Transverse colon (tissue), 4 donors: ENCODE measurements at places on chromosomes 13 and 19.

GRCh38 chr13:31424130-31424729 lies 224.5 kb downstream of the B3GLCT start:
- H3K4me1 ChIP-seq = peaks cover 3% of the 10 kb centered on the region
- peak; percentile 78 for DNase-seq
- no peaks in the 10 kb centered on the region for H3K36me3 ChIP-seq
- no peaks in the 10 kb centered on the region for H3K27me3 ChIP-seq

DNA sequence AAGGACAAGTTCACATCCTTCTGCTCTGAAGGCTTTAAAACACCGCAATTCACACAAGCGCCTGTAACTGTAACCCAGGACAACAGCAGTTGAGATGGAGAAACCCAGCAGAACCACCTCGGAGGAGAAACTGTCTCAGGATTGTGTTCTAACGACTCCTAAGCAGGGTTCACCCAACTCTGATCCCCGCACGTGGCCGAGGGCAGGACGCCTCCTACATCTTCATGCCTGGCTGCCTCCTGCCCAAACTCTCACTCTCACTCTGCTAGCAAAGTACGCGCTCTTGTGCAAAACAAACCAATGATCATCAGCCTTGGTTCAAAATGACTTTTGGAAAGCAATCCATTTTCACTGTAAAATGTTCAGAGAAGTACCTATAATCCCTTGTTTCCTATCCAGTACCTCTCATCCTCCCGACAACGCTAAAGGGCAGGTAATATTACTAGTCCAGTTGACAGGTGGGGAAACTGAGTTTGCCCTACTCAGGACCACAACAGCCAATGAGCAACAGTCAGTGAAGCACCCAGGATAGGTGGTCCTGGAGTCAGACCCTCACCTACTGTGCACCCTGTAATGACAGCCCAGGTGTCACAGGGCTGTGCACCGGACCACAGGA lies 25.6 kb downstream of the EPS15L1 start:
- H3K27ac ChIP-seq = no peak overlapping the region
- peaks cover 31% of the 10 kb centered on the region for H3K4me1 ChIP-seq
- H3K4me3 ChIP-seq = no peak overlapping the region
- H3K27me3 ChIP-seq = no peaks in the 10 kb centered on the region
- no peaks in the 10 kb centered on the region for H3K36me3 ChIP-seq
- DNase-seq = no peak

DNA sequence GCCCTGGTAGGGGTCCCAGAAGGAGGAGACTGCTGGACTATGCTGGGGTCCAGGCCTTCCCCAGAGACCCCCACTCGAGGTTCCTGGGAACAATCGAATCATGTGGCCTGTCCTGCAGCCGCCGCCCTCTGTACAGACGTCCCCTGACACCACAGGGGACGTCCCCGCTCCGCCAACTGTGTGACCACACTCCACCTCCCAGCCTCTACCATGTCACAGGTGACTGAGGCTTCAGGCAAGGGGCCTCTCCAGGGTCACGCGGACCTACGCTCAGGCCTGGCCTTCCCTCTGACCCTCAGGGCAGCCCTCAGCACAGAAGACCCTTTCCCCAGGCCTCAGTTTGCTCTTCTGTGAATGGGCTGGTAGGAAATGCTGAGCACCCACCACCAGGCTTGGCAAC lies 13.1 kb upstream of the TMEM161A start:
- no peak overlapping the region for H3K4me3 ChIP-seq
- no peaks in the 10 kb centered on the region for H3K36me3 ChIP-seq
- no peak overlapping the region for H3K27ac ChIP-seq
- H3K27me3 ChIP-seq = no peaks in the 10 kb centered on the region

- no peak overlapping the region for H3K4me3 ChIP-seq
- H3K27ac ChIP-seq = no peak overlapping the region
- no peaks in the 10 kb centered on the region for H3K27me3 ChIP-seq
Observed at GRCh38 chr19:39052243-39052746, 19.9 kb upstream of the FBXO27 start.

DNA sequence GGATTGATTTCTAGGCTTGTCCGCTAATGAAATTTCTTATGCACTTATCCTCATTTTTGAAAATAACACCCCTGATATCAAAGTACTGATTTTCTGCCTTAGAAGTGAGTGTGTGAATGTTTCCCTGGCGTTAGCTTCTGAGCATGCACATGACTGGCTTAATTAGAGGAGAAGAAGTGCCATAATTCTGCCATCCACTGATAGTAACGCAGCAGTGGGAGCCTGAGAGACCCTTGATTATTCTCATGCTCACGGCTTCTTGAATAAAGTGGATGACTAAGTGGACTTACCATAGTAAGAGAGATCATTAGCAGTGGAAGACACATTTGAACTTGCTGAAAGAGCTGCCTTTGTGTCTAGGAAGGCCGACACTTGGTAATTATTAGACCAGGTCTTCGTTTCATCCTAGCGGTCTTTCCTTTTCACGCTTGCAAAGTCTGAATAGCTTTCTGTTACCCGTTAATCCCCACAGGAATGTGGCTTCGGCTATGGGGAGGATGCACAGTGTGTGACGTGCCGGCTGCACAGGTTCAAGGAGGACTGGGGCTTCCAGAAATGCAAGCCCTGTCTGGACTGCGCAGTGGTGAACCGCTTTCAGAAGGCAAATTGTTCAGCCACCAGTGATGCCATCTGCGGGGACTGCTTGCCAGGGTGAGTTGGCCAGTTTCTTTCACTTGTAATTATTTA lies 45.3 kb downstream of the TNFRSF19 start:
- DNase-seq = no peak
- no peaks in the 10 kb centered on the region for H3K36me3 ChIP-seq
- H3K27ac ChIP-seq = no peak overlapping the region
- H3K4me1 ChIP-seq = no peaks in the 10 kb centered on the region
- H3K27me3 ChIP-seq = no peaks in the 10 kb centered on the region
- H3K4me3 ChIP-seq = no peak overlapping the region

- DNase-seq = no peak
- H3K4me1 ChIP-seq = peaks cover 51% of the 10 kb centered on the region
- no peaks in the 10 kb centered on the region for H3K27me3 ChIP-seq
- no peaks in the 10 kb centered on the region for H3K36me3 ChIP-seq
- H3K27ac ChIP-seq = peak overlapping the region; percentile 77
- no peak overlapping the region for H3K4me3 ChIP-seq
Observed at GRCh38 chr13:114119196-114119595, 13.2 kb downstream of the RASA3 start.

DNA sequence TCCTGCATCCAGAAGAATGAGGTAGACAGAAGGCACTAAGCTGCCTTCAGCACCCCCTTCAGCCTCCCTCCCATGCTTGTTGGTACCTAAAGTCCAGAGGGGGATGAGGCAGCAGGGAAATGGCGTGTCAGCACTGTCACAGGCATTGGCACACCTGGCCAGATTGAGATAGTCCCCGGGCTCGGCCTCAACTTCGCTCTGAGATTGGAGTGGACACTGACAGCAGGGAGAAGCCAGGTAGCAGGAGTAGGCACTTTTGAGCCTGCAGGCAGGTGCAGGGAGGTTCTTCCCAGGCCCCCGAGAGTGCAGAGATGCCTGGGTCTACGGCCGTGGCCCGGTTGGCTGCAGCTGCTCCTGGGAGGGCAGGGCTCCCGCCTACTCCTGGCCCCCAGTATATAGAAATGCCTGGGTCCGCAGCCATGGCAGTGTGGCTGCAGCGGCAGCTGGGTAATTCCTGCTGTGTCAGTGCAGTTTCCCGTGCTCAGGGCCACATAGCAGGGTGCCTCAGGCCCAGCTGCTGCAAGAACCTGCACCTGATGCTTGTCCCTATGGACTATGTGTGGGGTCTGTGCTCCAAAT lies 160.3 kb downstream of the SLITRK6 start:
- no peak overlapping the region for H3K27ac ChIP-seq
- no peak for DNase-seq
- H3K4me1 ChIP-seq = no peaks in the 10 kb centered on the region
- no peaks in the 10 kb centered on the region for H3K27me3 ChIP-seq
- no peak overlapping the region for H3K4me3 ChIP-seq

DNA sequence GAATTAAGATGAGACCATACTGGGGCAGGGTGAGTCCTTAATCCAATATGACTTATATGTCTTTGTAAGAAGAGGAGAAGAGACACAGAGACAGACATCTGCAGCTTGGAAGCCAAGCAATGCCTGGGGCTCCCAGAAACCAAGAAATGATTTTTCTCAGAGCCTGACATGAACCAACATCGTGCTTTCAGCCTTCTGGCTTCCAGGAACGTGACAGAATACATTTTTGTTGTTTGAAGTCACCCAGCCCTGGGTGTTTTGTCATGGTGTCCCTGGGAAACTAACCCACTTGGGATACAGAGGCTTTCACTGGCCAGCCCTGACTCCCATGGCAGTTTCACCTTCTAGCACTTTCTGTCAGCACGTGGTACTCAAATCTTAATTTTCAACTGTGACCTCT lies 95.3 kb upstream of the SLC10A2 start:
- no peak overlapping the region for H3K4me3 ChIP-seq
- H3K36me3 ChIP-seq = no peaks in the 10 kb centered on the region
- DNase-seq = no peak
- no peaks in the 10 kb centered on the region for H3K27me3 ChIP-seq

DNA sequence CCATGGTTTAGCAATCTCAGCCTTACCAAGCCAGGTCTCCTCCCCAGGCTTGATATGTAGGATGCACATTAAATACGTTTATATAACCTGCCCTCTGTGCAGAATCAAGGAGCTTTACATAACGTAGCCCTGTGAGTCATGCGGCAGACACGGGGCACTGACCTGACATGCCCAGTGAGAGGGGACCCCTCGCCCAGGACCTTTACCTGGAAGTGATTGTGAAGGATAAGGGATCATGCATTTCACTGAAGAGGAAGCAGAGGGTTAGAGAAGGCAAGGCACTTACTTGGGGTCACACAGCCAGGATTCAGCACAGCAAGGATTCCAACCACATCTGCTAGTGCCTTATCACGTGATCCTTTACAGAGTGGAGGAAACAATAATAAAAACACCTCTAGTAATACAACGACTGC lies 18.9 kb upstream of the FOSB start:
- DNase-seq = peak; percentile 57
- H3K27me3 ChIP-seq = no peaks in the 10 kb centered on the region
- no peak overlapping the region for H3K4me3 ChIP-seq
- no peaks in the 10 kb centered on the region for H3K36me3 ChIP-seq

DNA sequence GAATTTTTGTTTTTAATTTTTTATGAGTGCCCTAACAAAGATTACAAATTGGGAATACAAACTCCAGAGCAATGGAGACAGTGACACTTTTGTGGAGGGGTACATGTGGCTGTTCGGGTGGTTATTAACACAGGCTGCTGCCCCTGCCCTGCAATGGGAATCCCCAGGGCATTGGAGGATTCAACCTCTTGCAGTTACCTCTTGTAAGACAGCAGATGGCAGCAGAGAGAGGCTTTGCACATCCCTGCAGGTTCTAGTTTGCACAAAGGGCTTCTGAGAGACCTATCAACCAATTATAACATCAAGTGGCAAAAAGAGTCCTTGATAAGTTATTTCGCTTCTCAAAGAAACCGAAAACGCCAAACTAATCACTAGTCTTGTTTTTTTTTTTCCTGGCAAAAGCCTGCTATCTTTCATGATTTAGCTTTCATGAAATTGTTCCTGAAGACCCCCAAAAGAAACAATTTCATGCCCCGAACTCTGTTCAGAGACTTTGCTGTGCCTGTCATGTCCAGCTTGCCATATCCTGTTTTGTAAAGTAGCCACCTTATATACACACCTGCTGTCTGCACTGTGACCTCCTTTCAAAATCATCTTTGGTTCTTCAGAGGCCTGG lies 10.4 kb downstream of the GJB2 start:
- DNase-seq = no peak
- no peaks in the 10 kb centered on the region for H3K4me1 ChIP-seq
- no peaks in the 10 kb centered on the region for H3K36me3 ChIP-seq
- H3K27ac ChIP-seq = no peak overlapping the region
- no peak overlapping the region for H3K4me3 ChIP-seq

DNA sequence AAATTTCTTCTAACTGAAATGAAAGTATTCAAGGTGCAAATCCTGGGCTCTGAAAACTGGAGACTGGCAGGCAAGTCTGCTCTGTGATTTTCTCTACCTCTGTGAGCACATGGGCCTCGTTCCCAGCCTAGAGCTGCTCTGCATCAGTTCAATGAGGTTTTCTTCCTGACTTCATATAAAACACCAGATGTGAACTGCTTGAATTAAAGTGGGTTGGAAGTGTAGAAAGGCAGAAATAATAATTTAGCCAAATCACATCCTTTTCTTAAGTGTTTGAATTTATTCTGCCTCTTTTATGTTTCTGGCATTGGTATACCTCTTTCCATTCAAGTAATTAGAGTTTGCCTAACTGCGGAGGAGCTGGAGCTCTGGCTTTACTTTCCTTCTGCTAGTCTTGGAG lies 540.8 kb downstream of the OLFM4 start:
- no peak overlapping the region for H3K4me3 ChIP-seq
- no peaks in the 10 kb centered on the region for H3K36me3 ChIP-seq
- H3K27ac ChIP-seq = no peak overlapping the region
- DNase-seq = no peak

DNA sequence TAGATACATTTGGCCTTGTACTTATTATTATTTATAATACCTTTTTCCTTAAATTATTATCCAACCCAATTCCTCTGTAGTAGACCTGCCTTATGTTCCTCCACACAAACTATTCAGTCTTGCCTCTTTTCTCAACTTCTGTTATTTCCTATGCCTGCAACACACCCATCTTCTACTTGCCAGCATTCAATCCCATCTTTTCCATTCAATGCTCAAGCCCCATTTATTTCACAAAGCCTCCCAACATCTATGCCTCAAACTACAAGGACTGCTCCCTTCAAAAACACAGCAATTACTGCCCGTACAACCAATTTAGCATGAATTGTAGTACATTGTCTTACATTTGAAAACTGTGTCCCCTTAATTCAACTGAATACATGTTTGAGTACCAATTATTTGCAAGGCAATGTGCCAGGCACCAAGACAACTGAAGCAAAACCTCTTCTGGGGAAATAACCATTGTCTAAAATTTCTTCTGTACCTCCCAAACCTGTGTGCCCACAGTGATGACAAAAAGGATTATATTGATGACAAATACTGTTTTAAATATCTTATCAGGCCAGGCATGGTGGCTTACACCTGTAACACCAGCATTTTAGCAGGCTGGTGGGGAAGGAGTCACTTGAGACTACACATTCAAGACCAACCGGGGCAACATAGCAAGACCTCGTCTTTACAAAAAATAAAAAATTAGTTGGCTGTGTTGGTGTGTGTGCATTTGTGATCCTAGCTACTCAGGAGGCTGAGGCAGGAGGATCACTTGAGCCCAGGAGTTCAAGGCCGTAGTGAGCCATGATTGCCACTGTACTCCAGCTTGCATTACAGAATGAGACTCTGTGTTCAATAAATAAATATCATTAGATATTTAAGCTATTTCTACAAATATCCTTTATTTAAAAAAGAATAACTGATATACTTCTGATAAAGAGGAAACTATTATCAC lies 35.1 kb downstream of the ELF1 start:
- H3K4me3 ChIP-seq = no peak overlapping the region
- H3K27me3 ChIP-seq = no peaks in the 10 kb centered on the region

DNA sequence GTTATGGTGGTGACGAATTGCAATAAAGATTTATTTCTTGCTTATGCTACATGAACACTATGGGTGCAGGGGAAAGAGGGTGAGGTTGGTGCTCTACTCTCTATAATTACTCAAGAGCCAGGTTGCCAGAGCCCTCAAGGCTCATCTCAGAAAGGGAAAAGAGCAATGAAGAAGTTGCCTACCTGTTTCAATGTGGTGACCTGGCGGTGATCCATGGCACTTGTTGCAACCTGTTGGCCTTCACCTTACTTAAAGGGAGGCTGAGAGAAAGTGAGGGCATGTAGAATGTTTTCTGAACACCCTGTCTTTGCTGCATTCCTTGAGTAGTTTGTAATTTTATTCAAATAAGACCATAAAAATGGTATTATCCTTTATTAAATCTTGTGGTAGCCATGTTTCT lies 394.4 kb downstream of the GPC6 start:
- H3K36me3 ChIP-seq = no peaks in the 10 kb centered on the region
- no peaks in the 10 kb centered on the region for H3K4me1 ChIP-seq
- DNase-seq = no peak
- H3K27me3 ChIP-seq = no peaks in the 10 kb centered on the region
- no peak overlapping the region for H3K4me3 ChIP-seq
